NCI-H446 (cell line): ENCODE measurements at places on chromosomes 7 and 10.

- DNase-seq: no peak
Measured at GRCh38 chr7:2544541-2545188, 10.7 kb downstream of the BRAT1 start.

GRCh38 chr7:3437467-3437866, 136.4 kb downstream of the SDK1 start:
- DNase-seq: no peak

- DNase-seq: no peak
Measured at GRCh38 chr7:1284743-1285458, 52.2 kb downstream of the UNCX start.

DNA sequence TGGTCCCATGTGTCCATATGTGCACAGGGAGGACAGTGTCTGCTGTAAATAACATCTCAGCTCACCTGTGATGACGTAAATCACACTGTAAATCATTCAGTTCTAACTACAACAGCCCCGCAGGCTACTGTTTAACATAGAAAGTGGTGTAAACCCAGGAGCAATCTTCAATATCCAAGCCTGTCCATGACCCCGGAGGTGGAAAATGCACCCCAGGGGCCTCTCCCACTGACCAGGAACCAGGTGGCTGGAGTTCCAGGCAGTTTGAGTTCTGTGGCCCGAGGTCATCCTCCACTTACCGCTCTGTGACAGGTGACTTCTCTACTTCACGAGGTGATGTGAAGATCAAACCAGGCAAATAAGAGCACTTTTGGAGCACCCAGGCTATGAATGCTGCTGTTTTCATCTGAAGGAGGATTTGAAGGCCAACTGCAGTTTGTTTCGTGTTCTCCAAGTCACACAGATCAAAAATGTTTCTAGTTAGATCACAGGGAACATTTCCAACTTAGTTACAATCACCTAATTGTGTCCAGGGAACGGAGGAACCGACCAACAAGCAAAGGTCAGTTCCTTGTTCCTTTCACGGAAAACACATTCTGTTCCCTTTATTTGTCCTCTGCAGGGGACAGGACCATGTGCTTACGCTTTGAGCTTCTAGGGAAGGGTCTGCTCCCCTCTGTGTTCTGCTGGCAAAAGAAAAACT, 131.8 kb downstream of the WDR37 start:
- DNase-seq: no peak

GRCh38 chr7:135445690-135446089, 64.2 kb downstream of the CNOT4 start:
- DNase-seq: no peak

- no peak for DNase-seq
Measured at GRCh38 chr10:89887830-89888229, 186.4 kb downstream of the KIF20B start.

DNA sequence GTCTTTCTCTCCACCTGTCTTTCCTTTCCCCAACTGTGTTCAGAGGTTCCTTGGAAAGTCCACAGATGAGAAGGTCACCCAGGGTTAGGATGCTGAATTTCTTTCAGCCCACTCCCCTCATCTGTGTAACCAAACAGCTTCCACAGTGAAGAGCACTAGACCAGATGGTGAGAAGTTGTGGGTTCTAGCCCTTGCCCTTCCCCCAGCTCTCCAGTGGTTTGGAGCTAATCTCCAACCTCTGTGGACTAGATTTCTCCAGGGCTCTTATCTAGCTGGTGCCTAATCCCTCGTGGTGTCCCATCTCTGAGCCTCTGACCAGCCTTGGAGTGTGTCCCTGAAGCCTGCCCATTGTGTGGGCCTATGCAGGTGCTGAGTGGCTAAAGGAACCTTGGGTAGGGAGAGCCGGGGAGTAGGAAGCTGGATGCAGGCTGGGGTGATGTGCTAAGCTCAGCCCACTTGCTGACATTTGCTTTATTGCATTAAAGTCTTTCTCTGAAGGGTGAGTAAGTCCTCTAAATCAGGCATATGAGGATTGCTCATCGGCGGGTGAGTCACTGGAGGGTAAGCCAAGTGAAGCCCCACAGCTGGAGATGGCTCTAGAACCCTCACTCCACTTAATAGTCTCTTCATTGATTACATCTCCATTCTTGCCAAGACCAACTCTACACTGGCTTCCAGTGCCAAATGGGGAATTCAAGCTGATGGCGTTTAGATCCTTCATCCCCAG, 14.9 kb downstream of the DUSP5 start:
- peak; percentile 55 for DNase-seq

GRCh38 chr10:132162021-132162531, 24.7 kb upstream of the DPYSL4 start:
- no peak for DNase-seq

DNA sequence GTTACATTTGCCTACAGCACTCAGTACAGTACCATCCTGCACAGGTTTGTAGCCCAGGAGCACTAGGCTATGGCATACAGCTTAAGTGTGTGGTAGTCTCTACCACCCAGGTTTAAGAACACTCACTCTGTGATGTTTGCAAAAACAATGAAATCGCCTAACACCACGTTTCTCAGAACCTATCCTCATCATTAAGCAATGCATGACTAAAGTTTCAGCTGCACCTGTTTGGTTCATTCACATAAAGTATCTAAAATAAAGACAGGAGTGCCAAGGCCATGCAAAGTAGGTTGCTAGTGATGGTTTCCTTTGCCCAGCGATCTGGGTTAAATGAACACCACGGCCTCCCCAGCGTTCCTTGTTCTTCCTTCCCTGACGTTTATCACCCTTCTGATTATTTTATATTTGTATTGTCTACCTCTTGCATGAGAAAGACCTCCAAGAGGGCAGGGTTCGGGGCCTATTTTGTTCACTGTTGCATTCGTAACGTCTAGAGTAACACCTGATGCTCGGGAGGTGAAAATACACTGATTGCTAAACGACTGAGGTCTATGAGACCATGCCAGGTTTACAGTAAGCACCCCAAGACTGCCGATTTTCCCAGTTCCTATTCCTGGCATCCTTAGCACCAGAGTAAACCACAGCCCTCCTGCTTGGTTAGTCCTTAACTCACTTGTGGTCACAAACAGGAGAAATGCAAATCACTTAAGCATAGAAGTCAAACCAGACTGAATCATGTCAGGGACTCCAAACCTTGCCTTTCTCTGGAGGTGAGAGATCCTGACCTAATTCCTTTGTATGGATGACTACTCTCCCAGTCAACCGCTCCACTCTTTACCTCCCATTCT, 204.1 kb upstream of the NFE2L3 start:
- no peak for DNase-seq

GRCh38 chr7:44291066-44291732, 34.2 kb downstream of the CAMK2B start:
- DNase-seq: no peak

- peak; percentile 55 for DNase-seq
Measured at GRCh38 chr7:38398725-38399321, 125.4 kb upstream of the TARP start.

GRCh38 chr10:24518981-24519597, 204.6 kb downstream of the ARHGAP21 start:
- DNase-seq: peak; percentile 67

DNA sequence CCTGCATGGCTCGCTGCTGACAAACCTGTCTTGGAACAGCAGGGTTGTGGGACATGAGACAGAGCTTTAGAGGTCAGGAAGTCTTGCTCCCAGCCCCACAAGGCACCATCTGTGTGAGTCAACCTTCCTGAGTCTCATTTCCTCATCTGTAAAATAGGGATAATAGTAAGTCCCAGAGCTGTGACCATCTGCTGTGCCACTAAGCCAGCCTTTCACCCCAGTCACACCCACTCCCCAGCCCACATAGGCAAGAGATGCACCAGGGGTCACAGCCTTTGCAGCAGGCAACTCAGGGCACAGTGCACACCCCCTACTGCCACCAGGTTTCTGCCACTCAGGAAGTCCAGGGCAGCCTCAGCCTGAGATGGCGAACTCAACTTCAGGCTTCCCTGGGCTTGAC, 29.4 kb upstream of the CDH23 start:
- no peak for DNase-seq

- no peak for DNase-seq
Measured at GRCh38 chr7:71343039-71343438, 211.1 kb downstream of the GALNT17 start.

DNA sequence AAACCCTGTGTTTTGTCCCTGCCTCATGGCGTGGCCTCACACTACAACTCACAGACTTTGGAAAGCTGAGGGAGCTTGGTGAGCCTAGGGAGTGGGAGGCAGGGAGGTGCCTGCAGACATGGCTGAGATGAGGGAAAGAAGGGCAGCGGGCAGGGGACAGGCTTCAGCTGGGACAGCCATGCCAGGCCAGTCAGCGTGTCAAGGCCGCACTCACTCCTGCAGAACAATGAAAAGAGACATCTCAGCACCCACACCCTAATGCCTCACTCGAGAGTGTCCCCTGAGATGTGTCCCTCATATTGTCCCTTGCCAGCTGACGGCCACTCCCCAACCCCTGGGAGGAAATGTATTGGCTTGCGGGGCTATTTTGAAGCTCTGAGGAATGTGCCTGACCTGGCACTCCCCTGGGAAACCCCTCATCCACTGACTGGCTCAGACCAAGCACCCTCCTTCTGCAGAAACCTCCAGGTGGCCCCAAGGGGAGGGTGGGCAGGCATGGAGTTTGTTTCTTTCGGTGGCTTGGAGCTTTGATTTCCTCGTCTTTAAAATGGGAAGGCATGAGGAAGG, 31.6 kb downstream of the SH3PXD2A start:
- DNase-seq: no peak

- DNase-seq: no peak
Measured at GRCh38 chr7:37418381-37418780, 30.3 kb downstream of the ELMO1 start.

DNA sequence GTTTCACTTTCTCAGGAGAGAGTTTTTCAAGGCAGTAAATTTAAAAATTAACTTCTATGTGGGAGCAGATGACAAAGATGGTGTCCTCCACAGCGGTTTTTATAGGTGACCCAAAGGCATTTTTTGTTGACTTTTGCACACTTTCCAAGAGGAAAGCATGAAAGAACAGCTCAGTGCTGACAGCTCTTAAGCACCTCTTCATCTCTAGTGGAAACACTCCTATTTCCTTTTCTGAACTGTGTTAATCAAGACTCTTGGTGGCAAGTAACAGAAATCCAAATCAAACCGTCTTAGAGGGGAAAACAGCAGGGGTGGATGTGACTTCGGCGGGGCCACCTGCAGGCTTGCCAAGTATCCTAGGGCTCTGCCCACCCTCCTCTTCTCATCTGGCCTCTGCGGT, 71.8 kb upstream of the GATA3 start:
- no peak for DNase-seq

GRCh38 chr7:154896076-154896475, 106.8 kb downstream of the PAXIP1 start:
- DNase-seq: no peak

DNA sequence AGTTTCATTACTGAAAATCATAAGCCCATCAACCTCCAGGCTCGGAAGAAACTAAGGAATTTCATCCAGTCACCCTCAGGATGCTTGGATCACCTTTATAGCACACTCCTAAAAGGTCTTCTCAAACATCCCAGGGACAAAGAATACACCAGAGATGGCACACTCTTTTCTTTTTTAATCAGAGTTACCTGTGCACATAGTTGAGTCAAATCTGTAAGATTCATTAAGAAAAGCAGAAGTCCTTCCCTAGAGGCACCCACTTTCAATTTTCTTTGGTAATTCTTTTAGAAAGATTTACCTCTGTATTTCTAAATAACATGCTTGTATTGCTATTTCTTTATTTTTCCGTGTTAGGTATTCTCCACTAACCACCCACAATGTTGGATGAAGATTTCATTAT, 50.6 kb upstream of the IL6 start:
- DNase-seq: no peak
